ENCODE measurements at places on chromosomes 7 and 10.

DNA sequence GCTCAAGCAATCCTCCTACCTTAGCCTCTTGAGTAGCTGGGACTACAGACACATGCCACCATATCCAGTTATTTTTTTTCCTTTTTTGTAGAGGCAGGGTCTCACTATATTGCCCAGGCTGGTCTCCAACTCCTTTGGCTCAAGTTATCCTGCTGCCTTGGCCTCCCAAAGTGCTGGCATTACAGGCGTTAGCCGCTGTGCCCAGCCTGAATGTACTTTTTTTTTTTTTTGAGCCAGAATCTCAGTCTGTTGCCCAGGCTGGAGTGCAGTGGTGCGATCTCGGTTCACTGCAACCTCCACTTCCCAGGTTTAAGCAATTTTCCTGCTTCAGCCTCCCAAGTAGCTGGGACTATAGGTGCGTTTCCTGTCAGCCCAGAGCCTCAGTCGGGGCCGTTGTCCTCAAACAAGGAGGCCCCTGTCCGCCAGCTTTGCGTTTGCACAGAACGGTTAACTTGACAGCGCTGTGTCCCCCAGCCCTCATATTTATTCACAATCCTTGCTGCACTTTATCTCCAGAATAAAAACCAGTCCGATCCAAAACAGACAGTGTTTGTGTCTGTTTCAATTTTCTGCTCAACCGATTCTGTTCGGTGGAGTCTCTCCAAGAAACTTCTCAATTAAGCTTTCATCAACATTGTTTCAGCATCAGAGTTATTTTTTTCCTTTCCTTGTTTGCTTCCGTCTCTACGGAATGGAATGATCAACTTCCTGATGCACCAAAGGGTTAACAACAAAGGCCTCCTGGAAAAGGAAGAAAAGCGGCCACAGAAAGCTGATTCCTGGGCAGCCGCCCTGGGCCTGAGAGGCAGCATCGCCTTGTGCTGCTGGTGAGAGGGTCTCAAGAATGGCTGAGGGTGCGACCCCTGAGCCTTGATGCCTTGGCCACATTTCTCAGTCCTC, 64.5 kb downstream of the PDIA4 start:
- peak; percentile 25 for DNase-seq

GRCh38 chr7:32061346-32061745, 8.9 kb downstream of the PDE1C start:
- DNase-seq: no peak

GRCh38 chr10:14271621-14272020, 59.1 kb downstream of the FRMD4A start:
- DNase-seq: no peak

DNA sequence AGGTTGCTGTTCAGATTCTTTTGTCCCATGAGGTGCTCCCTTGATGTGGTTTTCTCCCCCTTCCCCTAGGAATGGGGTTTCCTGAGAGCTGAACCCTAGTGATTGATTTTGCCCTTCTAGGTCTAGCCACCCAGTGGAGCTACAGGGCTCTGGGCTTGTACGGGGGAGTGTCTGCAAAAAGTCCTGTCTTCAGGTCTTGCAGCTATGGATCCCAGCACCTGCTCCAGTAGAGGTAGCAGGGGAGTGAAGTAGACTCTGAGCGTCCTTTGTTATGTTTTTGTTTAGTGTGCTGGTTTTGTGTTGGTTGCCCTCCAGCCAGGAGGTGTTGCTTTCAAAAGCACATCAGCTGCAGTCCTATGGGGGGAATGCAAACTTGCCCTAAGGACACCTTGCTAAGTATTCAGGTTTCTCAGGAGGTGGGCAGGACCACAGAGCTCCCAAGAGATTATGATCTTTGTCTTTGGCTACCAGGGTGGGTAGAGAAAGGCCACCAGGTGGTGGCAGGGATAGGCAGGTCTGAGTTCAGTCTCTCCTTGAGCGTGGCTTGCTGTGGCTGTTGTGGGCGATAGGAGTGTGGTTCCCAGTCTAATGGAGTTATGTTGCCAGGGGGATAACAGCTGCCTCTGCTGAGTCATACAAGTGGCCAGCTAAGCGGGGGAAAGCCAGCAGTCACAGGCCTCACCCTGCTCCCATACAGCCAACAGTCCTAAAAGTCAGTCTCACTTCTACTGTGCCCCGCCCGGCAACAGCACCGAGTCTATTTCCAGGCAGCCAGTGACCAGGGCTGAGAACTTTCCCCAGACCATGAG, 92.4 kb upstream of the JCAD start:
- peak; percentile 52 for DNase-seq

- DNase-seq: peak; percentile 81
Measured at GRCh38 chr10:93999401-93999851, 5.7 kb downstream of the PLCE1 start.

GRCh38 chr10:131790021-131790420, 110.8 kb upstream of the PPP2R2D start:
- DNase-seq: no peak

DNA sequence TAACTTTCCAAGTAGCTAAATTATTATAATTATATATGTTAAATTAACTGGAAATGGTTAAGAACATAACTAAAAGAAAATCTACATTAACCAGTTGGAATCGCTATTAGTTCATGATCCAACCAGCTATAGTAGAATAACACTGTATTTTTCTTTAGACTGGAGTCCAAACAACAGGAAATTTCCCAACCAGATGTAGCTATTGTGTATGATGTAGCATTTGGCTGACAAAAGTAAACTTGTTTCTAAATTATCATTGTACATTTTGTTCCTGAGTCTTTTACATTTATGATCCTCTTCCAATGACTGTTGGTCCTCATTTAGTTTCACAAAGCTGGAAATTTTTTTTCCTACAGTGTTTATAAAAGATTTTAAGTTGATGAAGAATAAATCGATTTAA, 62.1 kb downstream of the PAPSS2 start:
- DNase-seq: no peak

GRCh38 chr7:17130281-17131059, 168.0 kb upstream of the AHR start:
- peak; percentile 13 for DNase-seq

DNA sequence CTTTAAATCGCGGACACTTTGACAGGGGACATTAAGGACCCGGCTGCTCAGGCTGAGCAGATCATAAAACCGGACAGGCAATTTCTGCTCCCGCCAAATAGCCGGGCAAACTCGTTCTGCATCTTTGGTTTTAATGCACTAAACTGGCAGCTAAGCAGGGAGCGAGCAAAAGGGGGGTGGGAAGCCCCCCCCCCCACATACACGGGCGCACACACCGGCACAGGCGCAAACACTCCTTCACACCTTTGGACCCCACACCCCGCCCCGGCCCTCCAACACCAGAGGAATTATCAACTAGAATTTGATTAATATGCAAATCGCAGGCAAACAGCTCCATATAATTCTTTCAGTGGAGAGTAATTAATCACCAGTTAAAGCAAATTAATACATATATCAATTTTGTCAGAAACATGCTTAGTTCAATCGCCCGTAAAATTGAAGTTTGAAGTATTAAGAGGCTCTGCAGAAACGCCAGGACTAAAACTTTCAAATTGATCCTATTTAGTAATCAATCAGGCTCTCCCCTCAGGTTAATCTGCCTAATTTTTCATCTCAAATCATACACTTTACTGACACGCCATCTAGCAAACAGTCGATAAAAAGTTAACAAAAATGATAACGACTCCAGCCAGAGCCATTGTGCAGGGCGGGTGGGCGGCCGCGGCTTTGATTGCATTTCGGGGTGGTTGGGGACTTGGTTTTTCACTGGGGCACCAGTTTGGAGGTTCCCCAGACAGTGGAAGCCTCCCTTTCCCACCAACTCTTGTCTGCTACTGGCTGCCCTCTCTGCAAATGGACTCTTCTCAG, 9.9 kb downstream of the LBX1 start:
- no peak for DNase-seq

DNA sequence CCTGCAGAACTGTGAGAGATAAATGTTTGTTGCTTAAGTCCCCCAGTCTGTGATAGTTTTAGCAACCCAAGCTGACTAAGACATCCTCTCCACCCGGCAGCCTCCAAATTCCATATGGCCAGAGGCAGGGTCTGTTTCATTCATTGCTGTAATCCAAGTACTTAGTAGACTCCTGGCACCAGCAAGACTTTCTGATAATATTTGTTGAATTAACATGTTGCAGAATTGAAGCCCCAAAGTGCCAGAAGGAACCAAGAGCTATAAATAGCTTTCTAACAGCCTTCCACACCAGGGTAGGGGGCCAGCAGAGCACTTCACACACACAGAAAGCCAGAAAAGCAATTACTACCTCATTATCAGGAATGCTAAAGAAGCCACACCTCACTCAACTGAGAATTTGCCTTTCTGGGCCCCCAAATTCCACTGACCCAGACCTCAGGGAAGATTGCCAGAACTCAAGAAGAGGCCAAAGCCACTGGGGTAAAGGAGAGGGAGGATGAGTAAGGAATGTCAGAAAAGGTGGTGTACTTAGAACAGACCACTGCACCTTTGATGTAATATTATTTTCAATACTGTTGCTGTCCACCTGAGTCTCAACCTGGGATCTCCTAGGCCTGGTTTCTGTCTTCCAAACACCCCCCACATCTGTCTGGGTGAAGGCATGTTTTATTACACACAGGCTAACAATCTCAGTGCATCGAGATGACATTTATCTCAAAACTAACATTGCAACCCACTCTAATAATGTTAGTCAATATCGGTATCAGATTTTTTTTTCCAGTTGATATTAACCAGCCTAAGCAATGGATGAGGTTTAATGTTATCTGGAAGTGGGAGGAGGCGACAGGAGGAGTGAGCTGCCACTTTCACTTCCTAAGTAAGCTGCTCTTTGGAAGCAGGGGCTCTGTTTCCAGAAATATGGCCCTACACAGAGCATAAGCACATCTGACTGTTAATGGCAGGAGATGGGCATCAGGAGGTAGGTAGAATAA, 5.5 kb downstream of the NOD1 start:
- peak; percentile 85 for DNase-seq

DNA sequence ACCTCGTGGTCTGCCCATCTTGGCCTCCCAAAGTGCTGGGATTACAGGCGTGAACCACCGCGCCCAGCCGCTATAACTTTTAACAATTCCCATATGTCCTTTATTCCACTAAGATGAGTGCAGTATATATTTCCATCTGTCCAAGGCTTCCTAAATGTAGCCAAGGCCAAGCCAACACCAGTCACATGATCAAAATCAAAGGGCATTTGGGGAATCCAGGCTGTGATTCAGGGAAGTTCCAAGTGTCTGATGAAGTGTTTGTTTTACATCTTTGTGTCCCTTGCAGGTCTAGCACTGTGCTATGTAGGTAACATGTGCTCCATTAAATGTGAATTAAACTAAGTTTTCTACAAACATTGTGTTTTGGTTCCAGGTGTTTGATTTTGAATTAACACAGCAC, 20.8 kb downstream of the AKR1E2 start:
- DNase-seq: no peak

DNA sequence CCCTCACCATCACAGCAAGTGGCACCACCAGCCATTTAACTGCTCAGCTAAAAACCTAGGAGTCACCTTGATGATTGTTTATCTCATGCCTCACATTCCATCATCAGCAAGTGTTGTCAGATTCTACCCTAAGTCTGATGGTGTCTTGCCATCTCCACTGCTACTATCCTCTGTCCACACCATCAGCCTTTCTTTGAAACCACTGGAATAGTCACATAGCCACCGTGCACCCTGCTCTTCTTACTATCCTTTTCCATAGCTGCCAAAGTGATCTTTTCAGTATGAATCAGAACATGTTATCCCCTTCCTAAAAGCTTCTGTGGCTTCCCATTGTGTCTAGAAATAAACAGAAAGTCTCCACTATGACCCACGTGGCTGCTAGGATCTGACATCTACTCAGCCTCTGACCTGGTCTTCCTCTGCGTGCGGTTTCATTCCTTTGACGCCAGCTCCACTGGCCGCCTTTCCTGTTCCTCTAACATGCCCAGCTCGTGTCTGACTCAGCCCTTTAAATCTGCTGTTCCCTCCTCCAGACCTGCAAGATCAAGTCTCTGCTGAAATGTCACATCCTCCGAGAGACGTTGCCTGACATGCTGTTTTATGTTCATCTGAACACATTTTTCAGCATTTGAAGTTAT, 16.5 kb upstream of the CHN2 start:
- DNase-seq: peak; percentile 45

GRCh38 chr10:839550-840205, 91.8 kb downstream of the LARP4B start:
- no peak for DNase-seq

DNA sequence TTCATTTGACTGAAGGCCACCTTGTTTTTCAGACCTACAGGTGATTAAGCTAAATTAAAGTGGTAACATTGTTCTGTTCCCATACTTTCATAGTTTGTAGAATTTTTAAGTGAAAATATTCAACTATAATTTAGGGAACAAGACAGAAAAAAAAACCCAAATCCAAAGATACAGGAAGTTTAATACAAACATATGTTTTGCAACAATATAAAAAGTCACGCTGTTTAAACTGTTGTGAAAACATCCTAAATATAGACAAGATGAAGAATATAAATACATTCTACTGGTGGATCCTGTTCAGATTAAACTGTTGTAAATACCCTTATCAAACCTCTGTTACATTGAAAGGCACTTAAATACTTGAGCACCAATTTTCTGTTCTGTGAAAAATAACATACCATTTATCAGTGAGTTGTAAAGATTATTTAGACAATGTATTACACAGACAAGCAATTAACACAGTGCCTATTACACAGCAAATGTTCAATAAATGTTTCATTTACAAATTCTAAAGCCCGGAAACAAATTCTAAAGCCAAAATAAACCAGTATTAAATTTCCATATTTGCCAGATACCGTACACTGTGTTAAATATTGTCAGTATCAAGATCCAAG, 14.2 kb downstream of the ASZ1 start:
- no peak for DNase-seq

GRCh38 chr10:90920986-90921666, at the start of gene ANKRD1:
Gene ANKRD1 (minus strand): TSS chr10:90921087. CDS start chr10:90921027, 60 bp downstream.
- DNase-seq: peak; percentile 65

DNA sequence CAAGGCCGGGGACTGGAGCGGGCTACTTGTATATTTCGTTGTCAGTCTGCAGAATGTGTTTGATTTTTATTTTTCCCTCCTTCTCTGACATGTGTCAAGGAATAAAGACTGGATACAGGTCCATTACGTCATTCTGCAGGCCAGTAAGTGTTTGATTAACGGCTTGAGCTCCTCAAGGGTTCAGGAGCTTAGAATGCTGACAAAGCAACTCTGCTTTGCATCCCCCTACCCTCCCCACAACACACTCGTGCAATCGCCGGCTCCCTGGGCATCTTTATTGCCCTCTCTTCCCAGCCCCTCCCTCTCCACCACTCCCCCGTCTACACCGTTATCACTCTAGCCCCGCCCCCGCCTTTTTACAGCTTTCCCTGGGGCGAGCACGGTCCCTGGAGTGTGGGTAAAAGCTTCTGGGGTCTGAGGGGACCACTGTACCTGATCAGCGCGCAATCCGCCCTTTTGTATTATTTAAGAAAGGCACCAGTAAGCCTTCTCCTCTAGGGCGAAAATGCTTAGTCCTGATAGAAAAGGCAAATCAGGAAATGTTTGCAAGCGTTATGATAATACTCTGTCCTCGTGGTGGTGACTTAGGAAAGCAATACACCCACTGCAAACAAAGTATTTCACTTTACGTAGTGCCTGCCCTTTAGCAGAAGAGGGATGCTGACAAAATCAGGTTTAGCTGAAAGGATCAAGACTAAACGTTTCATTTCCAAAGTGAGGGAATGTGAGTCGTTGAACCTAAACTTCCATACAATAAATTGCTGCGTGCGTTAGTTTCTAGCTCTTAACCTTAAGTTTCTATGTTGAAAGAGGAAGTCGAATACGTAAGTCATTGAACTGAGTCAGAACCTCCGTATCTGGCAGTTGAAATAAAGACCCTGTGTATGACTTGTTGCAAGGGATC, 1.4 kb upstream of the CREB5 start:
- peak; percentile 62 for DNase-seq
